NCI-H2107 (cell line): ENCODE measurements at places on chromosomes 7 and 10.

DNA sequence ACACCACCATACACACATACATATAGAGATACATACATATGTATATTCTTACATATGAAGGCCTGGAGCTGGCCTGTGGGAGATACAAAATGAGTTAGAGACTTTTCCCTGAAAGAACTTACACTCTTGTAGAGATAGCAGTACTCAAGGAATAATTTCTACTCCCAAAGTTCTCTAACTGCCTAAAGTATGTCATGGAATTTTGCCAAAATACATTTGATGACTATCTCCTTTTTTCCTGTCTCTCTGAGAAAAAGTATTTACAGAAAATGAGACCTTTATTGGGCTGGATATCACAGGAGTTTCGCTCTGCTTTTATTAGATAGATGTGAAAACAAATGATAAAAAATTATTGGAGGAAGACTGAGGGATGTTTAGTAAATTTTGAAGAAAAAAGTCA, 220.1 kb downstream of the POU6F2 start:
- no peak for DNase-seq

- DNase-seq = no peak
Measured at GRCh38 chr7:42677751-42678699, 233.8 kb downstream of the C7orf25 start.

DNA sequence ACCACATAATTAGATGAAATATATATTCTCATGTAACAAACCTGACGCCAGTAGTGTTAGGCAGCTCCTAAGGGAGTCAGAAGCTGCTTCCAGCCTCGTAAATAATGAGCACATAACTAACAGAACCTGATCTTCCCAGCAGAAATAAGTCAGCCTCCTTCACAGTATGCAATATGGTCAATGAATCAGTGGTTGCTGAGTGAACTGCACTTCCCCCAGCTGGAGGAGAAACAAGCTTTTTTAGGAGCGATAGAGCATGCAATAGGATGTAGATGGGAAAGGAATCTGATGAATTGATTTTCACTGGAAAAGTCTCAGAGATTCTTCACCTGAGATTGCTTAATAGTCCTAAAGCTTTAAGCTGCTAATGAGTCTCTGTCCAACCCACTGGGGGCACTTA, 337.2 kb upstream of the LRGUK start:
- no peak for DNase-seq

GRCh38 chr10:73448384-73448783, 15.0 kb upstream of the MSS51 start:
- no peak for DNase-seq

- no peak for DNase-seq
Measured at GRCh38 chr10:133180192-133180964, 20.4 kb downstream of the KNDC1 start.

DNA sequence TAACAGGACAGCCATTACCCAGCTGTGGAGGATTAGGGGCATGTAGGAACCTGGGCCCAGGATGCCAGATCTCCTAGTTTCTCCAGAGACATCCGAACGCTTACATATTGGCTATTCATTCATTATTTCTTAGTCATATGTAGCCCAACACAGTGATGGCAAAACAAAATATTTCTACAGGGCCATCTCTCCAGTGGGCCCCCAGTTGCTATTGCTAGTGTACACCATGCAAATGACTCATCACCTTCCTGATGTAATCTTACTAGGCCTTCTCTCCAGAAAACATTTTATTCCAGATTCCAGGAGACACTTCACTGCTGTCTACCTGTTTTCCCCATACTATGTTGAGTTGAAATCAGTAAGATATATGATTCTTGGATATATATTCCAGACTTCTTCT, 201.7 kb downstream of the PLXDC2 start:
- DNase-seq = no peak

DNA sequence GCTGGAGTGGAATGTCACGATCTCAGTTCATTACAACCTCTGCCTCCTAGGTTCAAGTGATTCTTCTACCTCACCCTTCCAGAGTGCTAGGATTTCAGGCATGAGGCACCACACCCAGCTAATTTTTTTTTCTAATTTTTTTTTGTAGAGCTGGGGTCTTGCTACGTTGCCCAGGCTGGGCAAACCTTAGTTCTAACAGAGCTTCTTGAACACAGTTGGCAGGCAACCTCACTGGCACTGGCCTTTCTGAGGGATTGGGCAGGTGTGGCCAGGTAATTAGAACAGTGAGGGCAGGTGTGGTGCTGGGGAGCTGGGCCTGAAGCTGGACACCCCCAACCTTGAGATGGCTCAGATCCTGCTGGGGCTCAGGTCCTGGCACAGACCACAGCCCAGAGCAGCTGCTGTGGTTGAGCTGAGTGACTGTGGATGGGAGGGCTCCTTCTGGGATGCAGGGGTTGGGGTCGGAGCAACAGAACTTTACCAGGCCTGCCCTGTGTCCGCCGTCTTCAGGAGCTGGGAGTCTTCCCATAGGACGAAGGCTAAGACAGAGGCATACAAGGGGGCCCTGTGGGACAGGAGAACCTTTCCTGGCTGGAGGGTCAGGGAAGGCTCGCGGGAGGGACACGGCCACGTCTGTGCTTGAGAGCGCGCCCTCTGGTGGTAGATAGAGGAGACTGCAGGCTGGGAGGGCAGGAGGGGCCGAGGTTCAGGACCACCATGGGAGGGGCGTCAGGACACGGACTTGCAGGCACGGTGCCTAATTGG, 48.2 kb downstream of the COL26A1 start:
- no peak for DNase-seq
